ENCODE measurements at places on chromosomes 2 and 18.
A peak's percentile ranks its signal among the peaks of the same experiment; 100 is the strongest.

DNA sequence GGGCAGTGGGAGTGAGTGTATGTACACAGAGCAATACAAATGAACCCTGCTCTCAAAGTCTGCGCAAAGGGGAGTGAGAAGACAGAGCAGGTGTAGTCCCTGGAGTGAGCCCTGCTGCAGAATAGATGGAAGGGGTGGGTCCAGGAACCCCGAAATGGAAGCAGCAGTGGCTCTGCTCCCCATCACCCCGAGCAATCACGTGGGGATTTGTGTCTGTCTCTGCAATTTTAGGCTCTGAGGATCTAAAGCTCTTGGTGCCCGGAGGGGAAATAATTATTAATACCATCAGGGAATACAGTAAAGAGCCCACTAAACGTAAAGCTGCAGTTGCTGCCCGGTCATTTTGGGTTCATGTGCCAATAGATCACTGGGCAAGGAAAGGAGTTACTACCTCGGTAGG lies 118.3 kb downstream of the LPIN1 start:
- DNase-seq, result no peak

GRCh38 chr2:200259577-200259957 lies 46.9 kb upstream of the SPATS2L start:
- no peak for DNase-seq

DNA sequence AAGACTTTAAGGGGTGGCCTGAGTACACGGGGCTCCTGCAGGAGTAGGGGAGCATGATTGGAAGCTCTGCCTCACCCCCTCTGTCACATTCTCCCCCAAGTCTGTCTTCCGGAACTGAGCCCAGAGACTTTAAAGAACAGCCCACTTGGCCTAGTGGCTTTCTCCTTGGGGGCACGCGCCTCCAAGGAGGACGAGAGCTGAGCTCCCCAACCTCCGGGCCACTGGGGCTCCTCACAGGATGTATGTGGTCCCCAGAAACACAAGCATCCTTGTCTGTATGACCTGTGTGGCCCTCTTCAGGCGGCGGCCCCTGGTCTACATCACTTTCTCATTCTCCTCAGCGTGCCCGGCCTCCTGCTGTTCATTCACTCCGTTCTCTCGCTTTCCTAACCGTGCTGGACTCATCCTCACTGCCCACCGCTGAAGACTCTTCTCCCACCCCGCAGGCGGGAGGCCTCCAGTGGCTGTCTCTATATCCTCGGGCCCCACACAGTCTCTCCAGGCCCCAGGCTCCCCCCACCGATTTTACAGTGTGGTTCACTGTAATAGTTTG lies 23.7 kb downstream of the KCNF1 start:
- no peak for DNase-seq

- DNase-seq, result no peak
Measured at GRCh38 chr2:118614841-118615271, 232.6 kb downstream of the EN1 start.

GRCh38 chr18:68233018-68233417 lies 481.9 kb downstream of the TMX3 start:
- DNase-seq, result no peak

- DNase-seq, result no peak
Measured at GRCh38 chr18:6835345-6835744, 105.8 kb downstream of the ARHGAP28 start.

DNA sequence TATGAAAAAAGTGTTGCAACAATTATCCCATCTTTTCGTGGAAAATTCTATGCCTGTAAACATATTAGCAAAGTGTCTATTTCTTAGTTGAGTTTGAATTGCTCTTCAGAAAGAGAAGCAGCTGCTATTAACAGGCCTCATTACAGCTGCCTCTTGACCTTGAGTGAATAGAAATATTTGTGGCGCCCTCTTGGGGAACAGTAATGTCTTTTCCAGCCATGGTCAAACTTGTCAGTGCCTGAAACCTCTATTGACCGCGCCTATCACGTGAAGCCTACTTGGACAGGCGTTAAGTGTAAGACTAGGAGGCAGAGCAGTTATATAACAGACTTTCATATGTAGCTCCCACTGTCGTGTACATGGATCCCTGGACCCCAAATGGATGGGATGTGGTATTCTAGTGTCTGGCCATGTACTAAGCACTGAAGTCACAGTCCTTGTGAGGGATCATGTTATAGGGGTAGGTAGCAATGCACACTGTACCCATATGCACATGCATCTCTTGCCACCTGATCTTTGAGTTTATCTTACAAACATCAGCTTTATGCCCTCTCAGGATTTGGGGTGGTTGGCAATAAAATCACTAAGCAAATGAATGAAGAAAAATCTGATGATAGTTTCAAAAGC lies 245.0 kb downstream of the PTGR3 start:
- peak; percentile 83 for DNase-seq

DNA sequence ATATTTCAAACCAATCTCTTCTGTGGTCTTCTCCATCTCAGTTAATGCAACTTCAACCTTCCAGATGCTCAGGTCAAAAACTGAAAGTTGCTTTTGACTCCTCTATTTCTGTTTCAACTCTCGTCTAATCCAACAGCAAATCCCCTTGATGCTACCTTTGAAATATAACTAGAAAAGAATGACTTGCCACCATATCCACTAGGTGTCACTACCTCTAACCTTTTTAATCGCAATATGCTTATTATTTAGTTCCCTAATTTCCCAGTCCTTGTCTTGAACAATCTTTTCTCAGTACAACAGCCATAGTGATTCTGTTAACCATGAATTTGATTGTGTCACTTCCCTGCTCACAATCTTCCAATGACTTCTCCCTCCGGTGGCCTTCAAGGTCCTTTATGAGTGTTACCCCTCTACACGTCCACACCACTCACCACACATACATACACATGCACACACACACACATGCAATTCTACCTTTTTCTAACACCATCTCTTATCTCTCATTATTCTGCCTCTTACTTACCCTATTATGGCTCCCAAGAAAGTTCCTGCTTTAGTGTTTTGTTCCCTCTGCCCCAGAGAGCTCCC lies 245.5 kb upstream of the KCNJ3 start:
- peak; percentile 13 for DNase-seq

DNA sequence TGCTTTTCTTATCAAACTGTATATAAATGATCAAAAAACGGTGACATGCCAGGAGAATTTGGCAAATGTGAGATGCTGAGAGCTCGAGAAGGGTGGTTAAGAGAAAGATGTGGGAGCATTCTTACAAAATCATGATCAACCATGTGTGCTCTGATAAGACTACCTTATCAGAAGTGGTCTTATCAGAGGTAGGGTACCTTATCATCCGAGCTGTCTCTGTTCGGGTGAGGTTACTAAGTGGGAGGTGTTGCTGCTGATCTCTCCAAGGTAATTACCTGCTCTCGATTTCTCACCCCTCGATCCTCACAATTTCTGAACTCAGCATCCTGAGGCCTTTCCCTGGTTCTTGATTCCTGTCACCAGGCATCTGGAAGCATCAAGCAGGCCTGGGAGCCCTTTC lies 813.0 kb upstream of the ID2 start:
- no peak for DNase-seq

DNA sequence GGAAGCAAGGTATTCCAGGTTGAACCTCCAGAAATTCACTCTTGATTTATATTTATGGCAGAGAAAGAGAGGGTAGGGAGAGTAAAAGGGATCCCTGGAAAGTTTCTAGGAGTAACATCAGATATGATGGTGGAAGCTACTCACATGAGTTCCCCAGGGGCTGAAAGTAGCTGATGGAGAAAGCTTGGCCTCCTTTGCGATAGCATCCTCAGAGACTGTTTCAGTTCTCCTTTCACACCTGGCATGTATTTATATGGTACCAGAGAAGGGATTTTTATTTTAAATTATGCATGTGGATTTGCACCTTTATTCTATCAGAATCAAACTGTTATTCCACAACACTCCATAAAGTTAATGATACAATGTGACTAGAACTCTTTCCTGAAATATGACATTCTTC lies 126.3 kb upstream of the OSR1 start:
- DNase-seq, result no peak

- DNase-seq, result no peak
Measured at GRCh38 chr18:49446481-49446880, 14.0 kb downstream of the DYM start.
